ENCODE measurements at places on chromosomes 2 and 18.
A peak's percentile ranks its signal among the peaks of the same experiment; 100 is the strongest.

GRCh38 chr2:129975016-129975774 lies 4.3 kb upstream of the RAB6C start:
- no peak for DNase-seq

- no peak for DNase-seq
Measured at GRCh38 chr2:218991674-218992168, 1.5 kb downstream of the CRYBA2 start.

DNA sequence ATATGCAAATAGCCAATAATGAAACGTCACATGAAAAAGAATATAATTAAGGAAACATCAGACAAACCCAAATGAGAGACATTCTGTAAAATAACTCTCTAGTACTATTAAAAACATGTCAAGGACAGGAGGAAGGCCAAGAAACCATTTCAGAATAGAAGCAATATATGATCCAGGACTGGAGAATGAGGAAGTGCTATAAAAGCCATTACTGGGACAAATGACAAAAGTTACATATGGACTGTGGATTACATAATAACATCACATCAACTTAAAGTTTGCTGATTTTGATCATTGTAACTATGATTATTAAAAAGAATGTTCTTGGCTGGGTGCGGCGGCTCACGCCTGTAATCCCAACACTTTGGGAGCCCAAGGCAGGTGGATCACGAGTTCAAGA lies 81.3 kb downstream of the CRACDL start:
- no peak for DNase-seq

- DNase-seq = no peak
Measured at GRCh38 chr2:224412141-224413015, 10.5 kb upstream of the FAM124B start.

GRCh38 chr2:56314796-56315195 lies 131.0 kb downstream of the CCDC85A start:
- no peak for DNase-seq

DNA sequence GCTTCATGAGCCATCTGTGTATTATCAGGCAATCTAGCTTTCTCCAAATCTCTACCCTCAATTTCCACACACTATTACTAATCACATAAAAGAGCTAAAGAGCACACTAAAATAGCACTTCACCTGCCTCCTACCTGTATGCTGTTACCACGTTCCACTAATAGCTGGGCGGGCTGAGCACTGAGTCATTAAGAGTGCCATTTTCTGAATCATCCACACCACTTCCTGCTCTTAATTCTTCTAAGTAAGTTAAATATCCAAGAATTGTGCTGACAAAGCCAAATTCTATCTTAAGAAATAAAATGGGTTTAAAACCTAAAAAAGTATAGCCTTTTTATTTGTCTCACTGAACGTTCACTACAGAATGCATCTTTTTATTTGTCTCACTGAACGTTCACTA lies 35.7 kb downstream of the NOL10 start:
- peak; percentile 72 for DNase-seq

GRCh38 chr18:58758606-58759005 lies 87.3 kb downstream of the MALT1 start:
- DNase-seq = no peak

DNA sequence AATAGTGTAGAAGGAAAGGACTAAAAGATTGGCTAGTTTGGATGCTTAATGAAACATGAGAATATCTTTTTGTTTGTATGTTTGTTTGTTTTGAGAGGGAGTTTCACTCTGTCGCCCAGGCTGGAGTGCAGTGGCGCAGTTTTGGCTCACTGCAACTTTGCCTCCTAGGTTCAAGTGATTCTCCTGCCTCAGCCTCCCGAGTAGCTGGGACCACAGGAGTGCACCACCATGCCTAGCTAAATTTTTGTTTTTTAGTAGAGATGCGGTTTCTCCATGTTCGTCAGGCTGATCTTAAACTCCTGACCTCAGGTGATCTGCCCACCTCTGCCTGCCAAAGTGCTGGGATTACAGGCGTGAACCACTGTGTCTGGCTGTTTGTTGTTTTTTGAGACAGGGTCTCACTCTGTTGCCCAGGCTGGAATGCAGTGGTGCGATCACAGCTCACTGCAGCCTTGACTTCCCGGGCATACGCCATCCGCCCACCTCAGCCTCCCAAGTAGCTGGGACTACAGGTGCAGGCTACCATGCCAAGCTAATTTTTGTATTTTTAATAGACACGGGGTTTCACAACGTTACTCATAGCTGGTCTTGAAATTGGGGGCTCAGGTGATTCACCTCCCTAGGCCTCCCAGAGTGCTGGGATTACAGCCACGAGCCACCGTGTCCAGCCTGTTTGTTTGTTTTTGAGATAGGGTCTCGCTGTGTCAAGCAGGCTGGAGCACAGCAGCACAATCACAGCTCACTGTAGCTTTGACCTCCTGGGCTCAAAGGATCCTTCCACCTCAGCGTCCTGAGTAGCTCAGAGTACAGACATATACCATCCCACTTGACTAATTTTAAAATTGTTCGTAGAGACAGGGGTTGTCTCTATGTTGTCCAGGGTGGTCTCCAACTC lies 209.2 kb downstream of the MYCN start:
- DNase-seq = no peak

GRCh38 chr18:34153711-34154110 lies 71.0 kb downstream of the NOL4 start:
- DNase-seq = no peak

DNA sequence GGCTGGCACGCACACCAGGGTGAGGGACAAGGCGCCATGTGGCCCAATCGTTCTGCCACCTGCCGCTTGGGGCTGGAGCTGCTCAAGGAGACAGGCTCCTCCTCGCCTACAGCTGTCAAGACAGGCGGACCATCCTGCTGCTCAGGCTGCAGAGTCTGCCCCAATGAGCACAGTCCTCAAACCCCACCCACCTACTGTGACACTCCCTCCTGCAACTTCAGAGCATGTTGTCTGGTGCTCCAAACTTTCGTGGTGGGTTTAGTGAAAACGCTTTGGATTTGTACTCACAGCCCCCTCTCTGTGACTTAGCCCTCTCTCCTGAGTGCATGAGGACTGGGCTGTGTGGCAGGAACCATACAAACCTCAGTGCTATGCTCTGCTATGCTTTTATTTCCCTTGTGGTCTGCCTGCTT lies 23.2 kb upstream of the SLC35F6 start:
- DNase-seq = no peak

DNA sequence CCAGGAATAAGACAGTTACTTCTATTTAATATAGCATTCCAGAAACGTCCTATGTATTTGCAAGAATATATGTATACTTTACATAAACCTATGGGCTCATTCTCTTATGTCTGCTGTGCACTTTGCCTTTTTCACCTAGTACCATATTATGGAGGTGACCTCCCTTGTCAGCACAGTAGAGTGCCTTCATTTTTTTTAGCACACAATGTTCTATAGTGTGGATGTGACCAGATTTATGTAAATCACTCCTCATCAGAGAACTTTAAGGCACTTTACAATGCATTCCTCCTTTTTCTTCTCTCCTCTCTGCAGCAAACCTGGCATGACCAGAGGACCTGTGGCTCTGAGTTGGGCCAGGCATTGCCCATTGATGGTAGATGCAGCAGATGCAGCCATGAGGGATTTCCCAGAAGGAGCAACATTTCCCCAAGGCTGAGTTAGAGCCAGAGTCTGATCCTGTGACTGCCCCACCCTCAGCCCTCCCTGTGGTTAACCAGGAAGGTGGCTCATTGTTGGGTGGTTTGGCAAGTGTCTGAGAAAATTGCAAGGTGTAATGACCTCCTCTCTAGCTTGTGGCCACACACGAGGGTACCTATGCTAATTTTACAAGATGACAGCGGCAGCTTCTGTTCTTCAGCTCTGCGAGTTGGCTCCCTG lies 76.5 kb upstream of the DLX2 start:
- no peak for DNase-seq

- DNase-seq = no peak
Measured at GRCh38 chr2:136008205-136008865, 22.9 kb upstream of the DARS1 start.

DNA sequence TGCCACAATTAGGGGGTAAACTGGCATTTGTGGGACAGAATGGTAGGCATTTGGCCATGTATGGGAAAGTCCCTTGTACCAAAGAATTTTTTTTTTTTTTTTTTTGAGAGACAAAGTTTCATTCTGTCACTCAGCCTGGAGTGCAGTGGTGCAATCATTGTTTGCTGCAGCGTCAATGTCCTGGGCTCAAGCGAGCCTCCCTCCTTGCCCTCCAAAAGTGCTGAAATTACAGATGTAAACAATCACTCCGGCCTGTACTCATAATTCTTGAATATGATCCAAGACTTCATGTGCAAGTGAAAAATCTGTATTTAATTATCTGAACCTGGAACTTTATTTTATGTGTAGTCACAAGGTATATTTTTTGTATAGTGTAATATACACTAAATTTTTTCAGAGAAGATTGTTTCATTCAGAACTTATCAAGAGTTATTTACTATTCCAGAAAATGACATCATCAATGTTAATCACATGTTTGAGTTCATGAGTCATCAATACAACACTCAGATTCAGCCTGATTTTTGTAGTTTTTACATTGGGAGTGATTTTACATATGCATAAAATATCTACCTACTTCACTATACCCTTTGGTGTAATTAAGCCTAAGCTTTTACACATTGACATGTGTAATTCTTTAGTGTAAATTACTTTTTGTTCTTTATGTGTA lies 138.7 kb upstream of the L3MBTL4 start:
- DNase-seq = no peak

DNA sequence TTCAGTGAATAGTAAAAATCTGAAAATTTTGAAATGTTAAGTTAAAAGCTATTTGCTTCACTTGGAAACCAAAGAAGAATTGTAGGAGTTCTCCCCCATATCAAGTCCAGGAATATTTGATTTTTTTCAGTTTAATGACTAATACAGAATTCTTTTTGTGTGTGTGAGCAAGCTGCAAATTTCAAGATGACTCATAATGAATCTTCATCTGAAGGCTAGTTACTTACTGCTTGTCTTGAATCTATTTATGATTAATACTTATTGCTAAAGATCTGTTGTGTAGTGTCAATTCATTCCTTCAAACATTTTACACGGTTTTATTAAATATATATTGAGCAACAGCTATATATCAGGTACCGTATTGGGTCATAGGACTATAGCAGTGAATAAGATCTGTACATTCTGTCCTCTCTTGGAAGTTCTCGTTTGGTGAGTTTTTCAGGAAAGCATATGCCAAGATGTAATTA lies 47.8 kb upstream of the CAVIN2 start:
- no peak for DNase-seq

- DNase-seq = no peak
Measured at GRCh38 chr2:187991389-187991788, 300.3 kb upstream of the GULP1 start.

- DNase-seq = no peak
Measured at GRCh38 chr2:145012214-145012670, 492.3 kb upstream of the ZEB2 start.

- DNase-seq = no peak
Measured at GRCh38 chr2:172282944-172283343, 144.4 kb upstream of the ITGA6 start.

DNA sequence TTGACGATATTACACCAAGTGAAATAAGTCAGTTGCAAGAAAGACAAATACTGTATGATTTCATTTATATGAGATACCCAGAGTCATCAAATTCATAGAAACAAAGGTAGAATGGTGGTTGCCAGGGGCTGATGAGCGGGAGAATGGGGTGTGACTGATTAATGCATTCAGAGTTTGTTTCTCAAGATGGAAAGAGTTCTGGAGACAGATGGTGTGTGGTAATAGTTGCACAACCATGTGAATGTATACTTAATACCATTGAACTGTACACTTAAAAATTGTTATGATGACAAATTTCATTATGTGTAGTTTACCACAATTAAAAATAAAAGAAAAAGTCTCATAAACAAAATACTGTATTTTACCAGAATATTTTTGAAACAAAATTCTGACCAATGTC lies 117.3 kb downstream of the PIGN start:
- no peak for DNase-seq

DNA sequence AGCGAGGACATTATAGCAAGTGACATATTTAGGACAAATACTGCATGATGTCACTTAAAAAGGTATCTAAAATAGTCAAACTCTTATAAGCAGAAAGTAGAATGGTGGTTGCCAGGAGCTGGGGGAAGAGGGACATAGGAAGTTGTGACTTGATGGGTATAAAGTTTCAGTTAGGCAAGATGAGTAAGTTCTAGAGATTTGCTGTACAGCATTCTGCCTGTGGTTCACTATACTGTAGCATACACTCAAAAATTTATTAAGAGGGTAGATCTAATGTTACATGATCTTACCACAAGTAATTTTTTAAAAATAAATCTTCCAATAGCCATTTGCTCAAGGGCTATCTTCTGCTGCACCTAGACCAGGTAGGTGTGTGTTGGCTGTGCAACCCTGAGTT lies 78.1 kb upstream of the NPAS2 start:
- no peak for DNase-seq

DNA sequence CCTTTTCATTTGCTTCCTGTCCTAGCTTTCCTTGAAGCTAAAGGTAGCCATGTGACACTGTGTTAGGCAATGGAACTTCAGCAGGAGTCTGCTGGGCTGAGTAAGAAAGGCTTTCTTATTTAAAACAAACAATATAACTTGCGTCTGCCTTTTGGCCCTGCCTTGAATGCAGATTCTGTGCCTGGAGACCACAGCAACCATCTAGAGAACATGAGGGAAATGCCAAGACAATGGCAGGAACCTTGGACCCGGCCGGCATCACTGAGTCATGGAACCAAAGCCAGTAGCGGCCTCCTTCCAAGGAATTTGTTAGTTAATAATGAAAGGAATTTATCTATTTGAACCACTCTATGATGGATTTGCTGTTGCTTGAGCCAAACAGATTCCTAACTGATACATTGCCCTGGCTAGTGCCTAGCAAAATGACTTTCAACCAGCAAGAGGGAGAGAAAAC lies 207.5 kb upstream of the EPHA4 start:
- no peak for DNase-seq

GRCh38 chr2:127593228-127594115 lies 52.5 kb upstream of the GPR17 start:
- DNase-seq = no peak

DNA sequence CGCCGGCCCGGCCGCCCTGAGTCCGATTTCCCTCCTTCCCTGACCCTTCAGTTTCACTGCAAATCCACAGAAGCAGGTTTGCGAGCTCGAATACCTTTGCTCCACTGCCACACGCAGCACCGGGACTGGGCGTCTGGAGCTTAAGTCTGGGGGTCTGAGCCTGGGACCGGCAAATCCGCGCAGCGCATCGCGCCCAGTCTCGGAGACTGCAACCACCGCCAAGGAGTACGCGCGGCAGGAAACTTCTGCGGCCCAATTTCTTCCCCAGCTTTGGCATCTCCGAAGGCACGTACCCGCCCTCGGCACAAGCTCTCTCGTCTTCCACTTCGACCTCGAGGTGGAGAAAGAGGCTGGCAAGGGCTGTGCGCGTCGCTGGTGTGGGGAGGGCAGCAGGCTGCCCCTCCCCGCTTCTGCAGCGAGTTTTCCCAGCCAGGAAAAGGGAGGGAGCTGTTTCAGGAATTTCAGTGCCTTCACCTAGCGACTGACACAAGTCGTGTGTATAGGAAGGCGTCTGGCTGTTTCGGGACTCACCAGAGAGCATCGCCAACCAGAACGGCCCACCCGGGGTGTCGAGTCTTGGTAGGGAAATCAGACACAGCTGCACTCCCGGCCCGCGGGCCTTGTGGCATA lies 4.6 kb downstream of the SIX2 start:
- no peak for DNase-seq

Measured in putamen (tissue), 1 donor.